ENCODE measurements at places on chromosomes 11 and 22.

DNA sequence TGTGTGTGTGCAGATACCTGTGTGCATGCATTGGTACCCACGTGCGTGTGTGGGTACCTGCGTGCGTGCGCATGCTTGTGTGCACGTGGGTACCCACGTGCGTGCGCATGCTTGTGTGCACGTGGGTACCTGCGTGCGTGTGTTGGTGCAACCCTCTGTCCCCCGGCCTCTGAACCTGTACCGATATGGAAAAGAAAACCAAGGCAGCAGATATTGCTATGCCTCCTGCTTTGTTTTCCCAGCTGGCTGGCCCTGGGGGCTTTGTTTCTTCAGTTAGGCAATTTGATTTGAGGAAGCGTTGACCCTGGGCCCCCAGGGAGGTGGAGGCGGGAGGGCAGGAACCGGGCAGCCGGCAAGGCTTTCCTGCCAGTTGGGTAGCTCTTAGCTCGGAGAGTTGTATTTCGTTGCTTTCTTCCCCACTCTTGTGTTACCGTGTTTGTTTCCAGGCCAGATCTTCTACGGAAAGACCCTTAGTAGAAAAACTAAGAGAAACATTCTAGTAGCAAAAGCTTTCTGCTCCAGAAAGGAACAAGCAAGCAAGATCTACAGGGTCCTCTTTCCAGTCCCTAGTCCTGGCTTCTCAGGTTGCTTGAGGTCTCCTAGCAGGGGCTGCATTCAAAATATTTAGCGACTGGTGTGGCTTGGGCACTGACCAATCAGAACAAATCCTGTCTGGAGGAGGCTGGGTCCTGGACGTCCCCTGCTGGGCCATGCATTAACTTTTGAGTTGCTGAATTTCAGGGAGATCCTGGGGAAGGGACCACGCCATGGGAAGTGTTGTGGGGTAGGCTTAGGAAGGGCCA, 26.3 kb upstream of the SORL1-AS1 start:
- no peak for DNase-seq

GRCh38 chr11:133917921-133918607, 38.7 kb downstream of the IGSF9B start:
- no peak for DNase-seq

GRCh38 chr22:47053726-47054141, 291.3 kb downstream of the TBC1D22A start:
- DNase-seq, result no peak

- DNase-seq, result no peak
These were observed 33.9 kb downstream of the ARHGAP1 start for GRCh38 chr11:46666516-46666915.

DNA sequence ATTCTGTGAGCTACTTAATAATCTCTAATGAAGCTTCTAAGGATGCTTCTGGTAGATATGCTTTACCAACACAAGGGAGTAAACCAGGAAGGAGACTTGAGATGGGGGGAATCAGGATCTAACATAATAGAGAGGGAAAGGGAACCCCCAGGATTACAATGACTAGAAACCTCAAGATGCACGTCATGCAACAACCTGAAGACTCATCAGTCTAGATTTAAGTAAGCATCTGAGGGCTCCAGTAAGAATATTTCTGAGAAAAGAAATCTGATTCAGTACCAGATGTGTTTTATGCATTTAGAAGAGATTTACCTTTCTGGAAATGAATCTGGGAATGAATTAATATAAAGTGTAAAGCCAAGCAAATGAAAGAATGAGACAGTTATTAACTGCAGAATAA, 15.2 kb downstream of the KDM4D start:
- DNase-seq, result no peak

GRCh38 chr11:95093548-95093947, 3.9 kb downstream of the ENDOD1 start:
- DNase-seq, result no peak

DNA sequence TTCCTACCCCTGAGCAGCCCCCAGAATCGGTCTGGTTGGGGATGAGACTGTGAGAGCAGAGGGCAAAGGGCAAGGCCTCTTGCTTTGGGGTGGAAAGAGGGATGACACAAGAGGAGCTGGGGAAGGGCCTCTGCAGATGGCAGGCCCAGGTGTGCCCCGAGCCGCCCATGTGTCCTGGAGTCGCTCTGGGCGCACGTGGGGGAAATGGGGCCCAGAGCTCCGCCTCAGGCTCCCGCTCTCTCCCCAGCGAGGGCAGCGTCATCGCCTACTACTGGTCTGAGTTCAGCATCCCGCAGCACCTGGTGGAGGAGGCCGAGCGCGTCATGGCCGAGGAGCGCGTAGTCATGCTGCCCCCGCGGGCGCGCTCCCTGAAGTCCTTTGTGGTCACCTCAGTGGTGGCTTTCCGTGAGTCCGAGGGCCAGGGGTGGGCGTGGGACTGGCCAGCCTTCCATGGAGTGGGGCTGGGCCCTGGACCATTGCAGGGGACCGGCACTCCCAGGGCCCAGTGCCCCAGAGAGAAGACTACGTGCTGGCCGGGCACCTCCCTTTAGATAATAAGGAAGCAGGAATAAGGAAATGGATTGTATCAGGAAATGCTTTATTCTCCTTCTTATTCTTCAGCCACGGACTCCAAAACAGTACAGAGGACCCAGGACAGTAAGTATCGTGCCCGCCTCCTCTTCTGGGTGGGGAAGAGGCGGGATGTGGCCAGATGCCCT, 30.1 kb downstream of the ST14 start:
- no peak for DNase-seq

GRCh38 chr11:60912223-60912850, 1.6 kb upstream of the TMEM109 start:
- DNase-seq, result peak; percentile 42

- DNase-seq, result peak; percentile 33
These were observed at the start of gene LAYN for GRCh38 chr11:111540114-111540936. Gene LAYN, plus strand, starts transcription at chr11:111540720. Its CDS starts 124 bp downstream, at chr11:111540844.

GRCh38 chr11:42528911-42529310, 782.9 kb upstream of the API5 start:
- no peak for DNase-seq

- DNase-seq, result no peak
These were observed 55.8 kb downstream of the SMIM38 start for GRCh38 chr11:69211540-69211919.

DNA sequence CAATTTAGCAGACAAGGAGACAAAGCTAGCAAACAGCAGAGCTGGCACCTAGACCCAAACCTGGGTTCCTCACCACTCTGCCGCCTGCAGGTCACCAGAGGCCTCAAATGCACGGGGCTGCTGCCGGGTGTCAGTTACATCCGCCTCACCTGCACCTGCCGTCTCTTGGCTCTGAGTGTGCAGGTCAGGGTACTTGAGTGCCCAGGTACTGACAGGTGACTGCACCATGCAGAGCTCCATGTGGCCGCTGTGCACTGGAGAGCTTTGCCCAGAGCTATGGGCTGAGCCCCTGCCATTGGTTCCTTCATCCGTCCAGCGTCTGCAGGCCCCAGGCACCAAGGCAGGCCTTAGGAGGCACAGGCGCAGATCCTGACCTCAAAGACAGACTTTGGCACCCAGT, 35.0 kb downstream of the PDGFB start:
- DNase-seq, result no peak

- DNase-seq, result no peak
These were observed 40.5 kb upstream of the BIRC3 start for GRCh38 chr11:102276783-102277182.

DNA sequence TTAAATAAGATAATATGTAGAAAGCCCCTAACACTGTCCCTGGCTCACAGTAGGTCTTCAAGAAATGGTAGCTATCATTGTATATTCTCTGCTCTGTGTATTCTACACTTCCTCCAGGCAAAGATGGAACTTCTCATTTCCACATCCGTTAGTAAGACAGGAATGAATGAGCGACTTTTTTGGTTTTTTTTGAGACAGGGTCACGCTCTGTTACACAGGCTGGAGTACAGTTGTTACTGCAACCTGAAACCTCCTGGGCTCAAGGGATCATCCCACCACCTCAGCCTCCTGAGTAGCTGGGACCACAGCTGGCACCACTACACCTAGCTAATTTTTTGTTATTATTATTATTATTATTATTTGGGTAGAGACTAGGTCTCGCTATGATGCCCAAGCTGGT, 2.3 kb upstream of the CLPB start:
- DNase-seq, result no peak

GRCh38 chr11:34475656-34476055, 36.9 kb downstream of the CAT start:
- no peak for DNase-seq

GRCh38 chr11:2139123-2139521, at the start of gene IGF2:
Gene IGF2, minus strand, starts transcription at chr11:2139389. Its CDS starts 3,866 bp downstream, at chr11:2135523.
- DNase-seq, result no peak

- no peak for DNase-seq
These were observed 35.7 kb downstream of the TBCEL start for GRCh38 chr11:121059605-121060004.

DNA sequence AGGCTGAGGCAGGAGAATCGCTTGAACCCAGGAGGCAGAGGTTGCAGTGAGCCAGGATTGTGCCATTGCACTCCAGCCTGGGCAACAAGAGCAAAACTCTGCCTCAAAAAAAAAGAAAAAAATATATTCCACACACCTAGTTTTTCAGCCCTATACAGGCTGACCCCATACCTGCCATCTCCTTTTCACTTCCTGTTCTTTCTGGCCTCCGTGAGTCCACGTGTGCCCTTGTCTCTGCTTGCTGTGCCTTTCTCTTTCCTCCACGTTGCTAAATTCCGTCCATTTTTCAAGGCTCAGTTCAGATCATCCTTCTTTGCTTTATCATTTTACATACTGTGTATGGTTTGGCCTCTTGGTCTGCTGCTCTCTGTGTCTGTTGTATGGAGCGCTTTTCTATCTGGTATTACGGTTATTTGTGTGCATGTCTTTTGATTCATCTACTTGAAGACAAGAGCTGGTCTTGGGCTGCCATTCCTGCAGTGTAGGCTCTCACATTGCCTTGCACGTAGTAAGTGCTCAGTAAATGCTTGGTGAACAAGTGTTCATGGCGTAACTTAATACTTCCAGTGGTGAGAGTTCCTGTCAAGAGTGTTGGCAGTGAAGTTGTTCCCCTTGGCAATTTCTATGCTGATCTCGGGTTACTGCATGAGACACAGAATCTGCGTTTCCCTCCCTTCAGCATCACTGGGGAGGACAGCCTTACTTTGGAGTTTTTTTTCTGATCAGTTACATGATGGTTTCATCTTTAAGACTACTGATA, 57.5 kb downstream of the PTPRJ start:
- DNase-seq, result no peak

GRCh38 chr11:844693-845644, 2.3 kb downstream of the TSPAN4 start:
- DNase-seq, result no peak

DNA sequence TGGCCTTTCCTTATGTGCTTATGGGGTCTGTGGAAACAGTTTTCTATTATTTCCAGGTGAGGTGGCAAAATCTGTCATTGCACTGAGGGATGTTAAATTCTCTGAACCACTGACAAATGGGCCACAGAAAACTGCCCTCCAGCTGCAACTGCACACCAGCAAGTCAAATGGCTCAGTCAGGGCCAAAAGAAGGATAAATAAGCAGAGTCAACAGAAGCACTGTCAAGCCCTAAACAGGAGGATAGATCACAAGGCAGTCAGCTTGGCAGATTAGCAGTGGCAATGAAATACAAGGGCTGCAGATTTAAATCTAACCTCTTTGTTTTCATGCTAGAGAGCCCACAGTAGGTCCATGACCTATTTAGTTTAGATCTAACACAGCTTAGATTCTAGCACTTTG, 435.6 kb downstream of the ETS1 start:
- DNase-seq, result no peak

- no peak for DNase-seq
These were observed 76.3 kb upstream of the IGLL5 start for GRCh38 chr22:22811016-22812009.

- no peak for DNase-seq
These were observed 2.4 kb downstream of the PHF21A start for GRCh38 chr11:46118702-46119351.

GRCh38 chr22:49963647-49964026, 3.1 kb downstream of the PIM3 start:
- DNase-seq, result no peak

DNA sequence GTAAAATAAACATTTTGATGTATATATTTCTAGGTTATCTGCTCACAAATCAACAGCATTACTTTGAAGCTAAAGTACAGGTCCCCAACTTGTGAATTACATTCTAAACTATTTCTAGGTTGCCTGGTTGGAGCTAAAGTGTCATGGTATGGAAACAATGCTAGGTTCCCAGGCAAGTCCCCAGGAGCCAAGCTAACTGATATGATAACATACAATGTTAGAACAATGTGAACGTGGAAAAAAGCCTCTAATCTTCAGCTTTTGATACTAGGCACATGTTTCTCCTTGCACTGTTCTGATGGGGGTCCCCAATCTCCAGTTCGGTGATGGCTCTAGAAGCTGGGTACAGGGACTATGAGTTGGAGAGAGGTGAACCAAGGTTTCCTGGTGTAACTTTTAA, 109.8 kb downstream of the ARL14EP start:
- no peak for DNase-seq

GRCh38 chr11:3605771-3606203, 36.0 kb downstream of the ART5 start:
- DNase-seq, result no peak

DNA sequence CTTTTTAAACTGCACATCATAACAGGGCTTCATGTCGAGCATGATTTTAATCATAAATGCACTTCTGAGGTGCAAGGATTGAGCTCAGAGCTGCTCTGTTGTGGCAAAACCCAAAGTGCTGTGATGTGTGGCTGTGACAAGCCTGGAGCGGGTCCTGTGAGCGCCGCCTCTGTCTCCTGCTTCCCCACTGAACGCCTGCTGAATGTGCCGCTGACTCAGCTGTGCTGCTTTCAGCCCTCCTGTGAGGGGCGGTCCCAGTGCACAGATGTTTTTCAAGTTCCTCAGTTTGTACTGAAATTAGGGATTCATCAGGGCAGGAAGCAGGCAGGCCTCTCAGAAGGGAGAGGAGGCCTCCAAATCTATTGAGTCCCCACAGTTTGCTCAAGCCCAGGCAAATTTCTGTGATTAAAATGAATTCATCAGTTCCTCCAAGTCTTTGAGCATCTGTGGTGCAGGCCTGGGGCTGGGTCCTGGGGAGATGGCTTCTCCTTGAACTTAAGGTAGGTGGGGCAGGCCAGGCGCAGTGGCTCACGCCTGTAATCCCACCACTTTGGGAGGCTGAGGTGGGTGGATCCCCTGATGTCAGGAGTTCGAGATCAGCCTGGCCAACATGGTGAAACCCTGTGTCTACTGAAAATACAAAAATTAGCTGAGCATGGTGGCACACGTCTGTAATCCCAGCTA, 3.0 kb upstream of the GTSE1 start:
- no peak for DNase-seq

GRCh38 chr22:31086703-31087330, 5.7 kb downstream of the SMTN start:
- DNase-seq, result no peak

- DNase-seq, result no peak
These were observed 34.5 kb downstream of the TENM4 start for GRCh38 chr11:79406376-79406775.

Data from T-cell (primary cell).